GM03348 (cell line): ENCODE measurements at places on chromosomes 2 and 18.

DNA sequence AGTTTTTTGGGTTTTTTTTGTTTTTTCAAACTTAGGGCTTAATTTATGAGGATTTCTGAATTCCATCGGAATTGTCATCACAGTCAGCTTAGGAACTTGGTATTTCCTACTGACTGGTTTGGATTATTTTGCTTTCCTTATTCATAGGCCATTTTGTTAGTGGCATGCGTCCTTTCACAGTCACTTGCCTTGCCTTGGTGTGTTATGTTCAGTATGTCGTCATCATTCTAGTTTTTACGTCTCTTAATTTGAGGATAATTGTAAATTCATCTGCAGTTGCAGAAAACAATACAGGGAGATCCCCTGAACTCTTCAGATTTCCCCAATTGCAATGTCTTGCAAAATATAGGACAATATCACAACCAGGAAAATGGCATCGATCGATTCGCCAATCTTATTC is 485.3 kb downstream of the CBLN2 start:
- DNase-seq: no peak

- peak; percentile 15 for DNase-seq
Observed at GRCh38 chr2:142140434-142140845, 9.6 kb upstream of the LRP1B start.

DNA sequence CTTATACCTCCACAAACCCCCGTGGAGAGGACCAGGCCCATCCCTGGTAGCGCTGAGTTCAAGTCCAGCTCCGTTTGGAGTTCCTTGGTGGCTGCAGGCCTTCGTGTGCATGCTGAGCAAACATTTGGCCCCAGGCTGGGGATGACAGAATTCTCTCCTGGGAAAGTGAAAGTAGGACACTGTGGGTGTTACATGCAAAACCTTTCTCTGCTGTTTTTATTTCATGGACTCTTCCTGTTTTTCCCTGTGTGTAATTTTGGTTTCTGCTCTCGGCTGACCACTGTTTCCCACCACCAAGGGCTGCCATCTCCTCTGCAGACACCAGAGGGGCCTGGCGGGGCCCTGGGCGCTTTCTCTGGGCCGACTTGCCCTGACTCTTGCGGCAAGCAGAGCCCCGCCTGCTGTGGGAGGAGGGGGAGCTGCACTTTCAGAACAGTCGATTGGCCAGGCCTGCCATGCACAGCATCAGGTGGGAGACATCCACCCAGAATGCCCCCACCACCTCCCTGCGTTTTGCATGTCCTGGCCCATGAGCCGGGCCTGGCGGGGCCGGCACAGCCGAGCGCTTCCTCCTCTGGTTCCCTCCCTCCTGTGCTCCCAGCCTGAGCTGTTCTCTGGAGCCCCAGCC is 102.4 kb downstream of the CABLES1 start:
- peak; percentile 68 for DNase-seq

DNA sequence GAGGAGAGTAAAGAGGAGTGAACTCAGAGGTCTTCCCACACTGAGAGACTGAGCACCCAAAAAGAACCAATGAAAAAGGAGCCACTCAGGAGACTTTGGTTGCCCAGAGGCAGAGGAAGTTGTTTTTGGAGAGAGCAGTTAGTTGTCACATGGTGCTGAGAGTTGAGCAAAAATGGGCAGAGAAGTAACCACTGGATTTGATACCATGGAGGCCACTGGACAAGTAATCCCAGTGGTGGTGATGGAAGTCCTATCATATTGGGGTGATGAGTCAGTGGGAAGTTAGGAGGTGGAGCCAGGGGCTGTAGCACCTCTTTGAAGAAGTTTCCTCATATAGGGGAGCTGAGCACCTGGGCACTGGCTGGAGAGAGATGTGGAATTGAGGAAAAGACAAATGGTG is 235.8 kb downstream of the TPGS2 start:
- DNase-seq: peak; percentile 18

DNA sequence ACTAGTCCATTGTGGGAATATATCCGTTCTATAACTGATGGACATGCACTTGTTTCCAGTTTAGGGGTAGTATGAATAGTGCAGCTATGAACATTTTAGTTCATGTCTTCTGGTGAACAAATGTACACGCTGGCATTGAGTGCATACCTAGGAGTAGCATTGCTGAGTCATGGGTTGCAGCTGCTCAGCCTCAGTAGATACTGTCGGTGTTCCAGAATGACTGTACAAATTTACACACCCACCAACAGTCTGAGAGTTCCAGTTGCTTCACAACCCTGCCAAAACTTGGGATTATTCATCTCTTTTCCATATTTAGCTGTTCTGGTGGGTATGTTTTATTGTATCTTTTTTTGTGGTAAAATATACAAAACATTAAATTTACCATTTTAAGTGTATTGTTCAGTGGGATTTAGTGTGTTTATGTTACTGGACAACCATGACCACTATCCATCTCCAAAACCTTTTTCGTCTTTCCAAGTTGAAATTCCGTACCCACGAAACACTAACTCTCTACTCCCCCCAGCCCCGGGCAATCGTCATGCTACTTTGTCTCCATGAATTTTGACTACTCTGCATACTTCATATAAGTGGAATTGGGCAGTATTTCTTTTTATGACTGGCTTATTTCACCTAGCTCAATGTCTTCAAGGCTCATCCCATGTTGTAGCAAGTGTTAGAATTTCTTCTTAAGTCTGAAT is 281.0 kb downstream of the PRKCE start:
- DNase-seq: peak; percentile 50

DNA sequence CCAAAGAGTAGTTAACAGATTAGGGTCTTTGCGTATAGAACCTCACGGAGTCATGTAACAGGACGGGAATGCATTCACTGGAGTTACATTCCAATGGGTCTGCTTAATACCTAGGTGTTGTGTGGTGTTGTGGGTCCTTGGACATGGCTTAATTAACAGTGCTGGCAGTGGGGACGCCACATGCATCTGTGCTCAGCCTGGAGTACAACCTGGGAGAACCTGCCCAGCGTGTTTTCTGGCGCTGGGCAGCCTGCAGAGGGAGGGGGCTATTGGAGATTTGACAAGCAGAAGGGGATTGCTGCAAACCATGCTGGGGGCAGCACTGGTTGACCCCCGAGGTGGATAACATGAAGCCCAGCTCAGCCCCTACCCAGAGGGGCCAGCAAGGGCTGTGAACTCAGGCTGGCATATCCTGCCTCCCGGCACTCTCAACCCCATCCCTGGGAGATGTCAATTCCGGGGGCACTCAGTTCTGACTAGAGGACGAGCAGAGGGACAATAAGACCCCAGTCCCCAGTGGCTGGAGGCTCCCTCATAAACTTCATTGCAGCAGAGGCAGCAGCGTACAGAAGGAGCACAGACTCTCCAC is 29.3 kb upstream of the COPS8 start:
- DNase-seq: no peak

GRCh38 chr2:99726691-99727090 is 236.9 kb upstream of the REV1 start:
- no peak for DNase-seq

DNA sequence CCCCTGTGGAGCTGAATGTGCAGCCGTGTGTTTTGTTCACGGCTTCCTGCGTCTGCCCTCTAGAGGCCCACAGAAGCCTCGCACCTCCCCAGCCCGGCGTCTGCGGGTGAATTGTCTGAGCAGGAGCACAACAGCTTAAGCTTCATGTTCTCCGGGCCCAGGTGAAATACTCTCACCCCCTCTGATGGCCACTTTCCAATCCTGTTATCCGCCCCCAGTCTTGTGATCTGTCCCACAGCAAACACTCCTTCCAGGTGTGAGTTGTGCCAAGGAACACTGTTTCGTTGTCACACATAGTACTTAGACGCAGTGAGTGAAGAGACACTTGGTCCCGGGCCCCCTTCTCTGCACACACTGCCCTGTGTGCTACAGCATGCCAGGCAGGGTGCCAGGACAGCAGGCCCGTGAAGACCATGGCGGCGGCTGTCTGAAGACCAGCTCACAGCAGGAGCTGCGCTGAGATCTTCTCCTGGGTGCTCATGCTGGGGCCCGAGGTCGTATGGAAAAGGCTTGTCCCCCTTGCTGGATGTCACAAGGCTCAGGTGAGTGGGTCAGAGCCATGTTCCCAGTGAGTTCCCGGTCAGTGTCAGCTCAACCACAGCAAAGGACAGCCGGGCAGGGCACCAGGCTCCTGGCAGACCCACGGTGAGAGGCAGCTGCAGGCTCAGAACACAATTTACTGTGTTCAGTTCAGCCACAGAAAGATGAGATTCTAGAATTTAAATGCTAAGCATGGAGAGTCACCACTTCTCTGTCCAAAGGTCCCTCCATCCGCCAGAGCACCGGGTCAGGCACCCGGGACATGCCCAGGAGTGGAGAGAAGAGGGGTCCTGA is 6.8 kb upstream of the PXDN start:
- peak; percentile 90 for DNase-seq

GRCh38 chr2:47964722-47965434 is 58.6 kb upstream of the FBXO11 start:
- no peak for DNase-seq

DNA sequence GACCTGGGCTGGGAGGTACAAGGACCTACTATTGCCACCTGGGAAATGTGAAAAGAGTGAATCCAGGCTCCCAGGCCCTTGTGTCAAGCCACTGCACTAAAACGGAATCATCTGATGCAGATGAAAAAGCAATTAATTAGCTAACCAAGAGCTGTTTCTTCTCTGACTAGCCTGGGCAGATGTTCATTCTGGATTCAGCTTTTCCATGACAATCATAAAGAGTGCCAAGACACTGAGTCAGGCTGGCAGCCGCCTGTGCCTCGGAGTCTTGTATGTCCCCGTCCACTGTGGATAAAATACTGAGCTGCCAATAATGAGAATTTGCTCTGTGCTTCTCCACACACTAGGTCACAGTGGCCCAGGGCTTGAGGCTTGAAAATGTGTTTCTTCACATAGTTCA is 21.7 kb upstream of the LCLAT1 start:
- peak; percentile 78 for DNase-seq

- DNase-seq: peak; percentile 79
Observed at GRCh38 chr2:178413472-178414265, 37.3 kb downstream of the PRKRA start.

GRCh38 chr18:78430131-78430758 is 549.4 kb upstream of the SALL3 start:
- no peak for DNase-seq

DNA sequence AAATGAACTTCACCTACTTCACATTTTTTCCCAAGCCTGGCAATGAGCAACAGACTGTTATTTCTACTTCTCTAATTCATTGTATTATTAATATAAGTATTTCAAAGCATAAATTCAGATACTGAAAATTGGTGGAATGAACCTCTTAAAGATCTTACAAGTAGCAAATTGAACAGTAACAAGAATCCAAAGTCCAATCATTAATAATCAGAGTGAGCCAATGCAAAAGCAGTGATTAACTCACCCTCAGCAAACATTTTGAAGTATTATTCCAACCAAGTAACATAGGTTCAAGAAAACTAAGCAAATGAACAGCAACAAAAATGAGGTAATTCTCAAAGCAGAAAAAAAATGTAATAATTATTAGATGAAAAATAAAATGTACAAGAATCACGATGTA is 288.1 kb upstream of the ZC3H15 start:
- no peak for DNase-seq

- DNase-seq: no peak
Observed at GRCh38 chr18:6956999-6957398, 160.6 kb downstream of the LAMA1 start.

- no peak for DNase-seq
Observed at GRCh38 chr18:51330148-51330547, 132.7 kb upstream of the MEX3C start.

DNA sequence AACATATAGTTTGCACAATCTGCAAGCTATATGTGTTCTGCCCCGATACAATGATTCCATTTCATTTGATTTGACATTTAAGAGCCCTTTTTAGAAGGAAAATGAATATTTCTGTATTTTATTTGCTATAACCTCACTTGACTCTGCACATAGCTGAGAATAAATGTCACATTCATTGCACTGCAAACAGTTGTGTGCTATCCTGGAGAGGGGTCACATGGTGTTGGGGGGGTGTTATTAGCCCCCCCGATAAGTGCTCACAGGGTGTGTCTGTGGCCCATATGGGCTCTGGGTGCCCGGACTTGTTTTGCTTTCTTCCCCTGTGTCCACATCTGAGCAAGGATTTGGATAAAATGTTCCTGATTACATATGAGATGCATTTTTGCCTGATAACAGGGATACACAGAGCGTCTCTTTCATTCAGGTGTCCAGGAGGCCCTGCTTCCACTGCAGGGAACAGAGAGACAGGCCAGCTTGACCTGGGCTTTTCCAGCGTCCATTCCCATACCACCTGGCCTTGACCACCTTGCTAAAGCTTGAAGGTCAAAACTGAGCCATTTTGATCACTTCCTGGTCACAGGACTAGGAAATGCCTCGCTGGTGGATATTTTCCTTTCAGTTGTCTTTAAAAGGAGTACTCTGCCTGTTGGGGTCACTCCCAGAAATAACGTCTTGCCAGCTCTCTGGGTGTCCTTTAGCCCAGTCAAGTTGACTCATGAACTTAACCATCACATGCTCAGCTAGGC is 38.4 kb upstream of the ID2 start:
- no peak for DNase-seq

DNA sequence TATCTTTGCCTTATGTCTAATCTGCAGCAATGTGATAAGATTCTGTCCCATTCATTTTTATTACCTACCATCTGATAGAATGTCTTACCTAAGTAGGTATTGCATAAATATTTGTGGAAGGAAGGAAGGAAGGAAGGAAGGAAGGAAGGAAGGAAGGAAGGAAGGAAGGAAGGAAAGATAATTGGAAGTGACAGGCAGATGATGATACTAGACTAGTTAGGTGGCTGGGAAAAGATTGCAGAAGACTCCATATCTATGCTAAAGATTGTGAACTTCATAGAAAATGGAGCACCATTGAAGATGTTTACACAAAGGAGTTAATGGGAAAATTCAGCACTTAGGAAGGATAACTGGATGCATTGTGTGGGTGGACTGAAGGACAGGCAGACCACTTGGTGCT is 909.0 kb downstream of the EPHA4 start:
- no peak for DNase-seq

GRCh38 chr18:79523206-79523735 is 127.5 kb downstream of the NFATC1 start:
- no peak for DNase-seq

DNA sequence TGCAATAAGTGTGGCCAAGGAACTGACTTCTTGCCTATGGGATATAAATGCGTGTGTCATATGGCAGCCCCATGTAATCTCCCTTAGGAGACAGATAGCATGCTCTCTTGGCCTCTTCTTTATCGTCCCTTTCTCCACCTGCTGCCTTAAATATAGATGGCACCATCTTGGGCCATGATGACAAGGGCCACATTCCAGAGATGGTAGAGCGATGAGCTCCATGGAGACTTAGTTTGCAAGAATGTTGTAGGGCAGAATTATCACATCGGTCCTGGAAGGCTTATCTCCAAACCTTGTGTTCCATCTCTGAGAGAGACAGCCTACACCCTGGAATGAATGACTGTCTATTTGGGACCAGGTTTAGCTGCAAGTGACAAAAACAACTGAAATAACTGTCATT is 536.7 kb downstream of the TNS1 start:
- DNase-seq: no peak

GRCh38 chr2:220837226-220837625 is 734.9 kb downstream of the EPHA4 start:
- DNase-seq: no peak

GRCh38 chr18:62634458-62634857 is 80.9 kb upstream of the PHLPP1 start:
- peak; percentile 42 for DNase-seq
